ENCODE measurements at places on chromosomes 6 and 20.

DNA sequence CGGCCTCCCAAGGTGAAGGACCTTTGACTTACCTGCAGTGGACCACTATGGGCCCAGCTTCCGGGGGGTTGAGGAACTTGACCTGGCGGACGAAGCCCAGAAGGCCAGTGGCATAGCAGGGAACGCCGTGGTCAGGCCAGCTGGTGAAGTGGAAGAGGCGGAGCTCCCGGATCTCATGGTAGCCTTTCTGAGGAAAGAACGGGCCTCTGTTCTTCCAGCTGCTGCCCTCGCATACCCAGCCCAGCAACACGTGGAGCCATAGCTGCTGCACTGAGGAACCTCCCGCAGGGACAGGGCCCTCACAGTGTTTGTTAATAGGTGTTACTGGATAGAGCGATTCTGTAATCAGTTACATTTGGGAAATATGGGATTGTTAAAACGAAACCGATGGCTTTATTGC is 492.1 kb upstream of the CHD6 start:
- DNase-seq: no peak

GRCh38 chr6:64266351-64266821 is 630.8 kb downstream of the PHF3 start:
- DNase-seq: no peak

GRCh38 chr6:14537030-14537429 is 419.5 kb downstream of the CD83 start:
- DNase-seq: no peak

DNA sequence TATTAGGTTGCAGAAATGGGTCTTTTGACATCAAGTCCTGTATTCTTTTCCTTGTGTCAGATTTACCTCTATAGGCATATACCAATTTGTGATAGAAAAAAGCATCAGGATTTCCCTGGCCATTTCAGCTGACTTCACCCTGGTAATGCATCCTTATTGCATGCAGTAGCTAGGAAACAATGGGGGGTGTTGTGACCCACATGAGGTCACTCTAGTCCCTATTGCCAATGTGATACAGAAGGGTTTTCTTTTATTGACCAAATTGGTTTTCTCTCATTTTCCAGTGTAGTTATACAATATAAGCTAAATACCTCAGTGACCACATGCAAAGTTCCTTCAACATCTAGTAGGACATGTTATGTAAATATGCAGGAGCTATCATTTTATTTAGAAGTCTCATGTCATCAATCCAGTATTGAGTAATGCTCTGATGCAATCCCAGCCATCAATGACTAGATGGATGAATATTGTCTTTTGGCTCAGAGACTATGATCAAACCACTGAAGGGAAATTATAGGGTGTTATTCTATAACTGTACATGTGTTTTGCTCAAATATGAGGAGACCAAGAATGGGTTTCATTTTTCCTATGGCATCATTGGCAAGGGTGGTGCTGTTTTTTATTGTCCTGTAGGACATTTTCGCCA is 177.7 kb downstream of the KLHL32 start:
- no peak for DNase-seq

DNA sequence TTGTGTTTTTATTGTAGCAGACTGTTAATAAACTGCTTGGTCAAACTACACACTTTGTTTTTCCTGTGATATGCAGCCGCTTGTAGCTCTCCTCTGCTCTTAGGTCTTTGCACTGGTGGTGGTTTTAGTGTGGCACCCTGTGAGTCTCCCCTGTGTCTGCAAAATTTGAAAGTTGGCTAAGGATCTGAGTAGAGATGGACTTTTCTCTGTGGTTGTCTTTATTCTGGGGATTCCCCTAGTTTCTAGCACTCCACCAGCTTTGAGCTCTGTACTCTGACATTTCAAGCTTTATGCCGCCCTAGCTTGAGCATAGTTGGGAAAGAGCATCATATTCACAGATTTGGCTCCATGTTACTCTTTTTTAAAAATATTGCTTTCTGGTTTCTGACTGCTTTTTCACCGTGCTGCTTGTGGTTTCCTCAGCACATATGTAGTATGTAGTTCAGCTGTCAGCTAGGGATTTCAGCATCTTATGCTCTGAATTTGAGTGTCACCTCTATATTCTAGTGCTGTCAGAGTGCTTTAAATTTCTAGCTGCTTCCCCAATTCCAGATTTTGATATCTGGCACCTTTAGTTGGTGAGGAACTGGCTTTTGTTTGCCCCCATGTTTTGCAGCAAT is 25.4 kb downstream of the CDYL start:
- DNase-seq: no peak

GRCh38 chr6:13159300-13159699 is 169.0 kb downstream of the TBC1D7 start:
- no peak for DNase-seq

- DNase-seq: no peak
Measured at GRCh38 chr20:59955131-59955796, 3.0 kb upstream of the CDH26 start.

DNA sequence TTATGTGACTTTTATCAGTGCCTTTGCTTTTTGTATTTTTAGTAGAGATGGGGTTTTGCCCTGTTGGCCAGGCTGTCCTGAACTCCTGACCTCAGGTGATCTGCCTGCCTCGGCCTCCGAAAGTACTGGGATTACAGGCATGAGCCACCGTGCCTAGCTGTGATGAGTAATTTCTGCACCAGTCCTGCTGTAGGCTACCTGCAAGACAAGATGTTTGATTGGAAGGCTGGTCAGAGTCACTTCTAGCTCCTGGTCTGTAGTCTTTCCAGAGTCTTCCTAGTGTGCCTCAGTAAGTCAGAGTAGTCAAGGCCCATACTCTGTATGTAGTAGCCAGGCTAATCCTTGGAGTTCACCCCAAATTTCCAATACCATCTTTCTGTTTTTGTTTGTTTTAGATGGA is 8.9 kb downstream of the TIAM2 start:
- DNase-seq: no peak

DNA sequence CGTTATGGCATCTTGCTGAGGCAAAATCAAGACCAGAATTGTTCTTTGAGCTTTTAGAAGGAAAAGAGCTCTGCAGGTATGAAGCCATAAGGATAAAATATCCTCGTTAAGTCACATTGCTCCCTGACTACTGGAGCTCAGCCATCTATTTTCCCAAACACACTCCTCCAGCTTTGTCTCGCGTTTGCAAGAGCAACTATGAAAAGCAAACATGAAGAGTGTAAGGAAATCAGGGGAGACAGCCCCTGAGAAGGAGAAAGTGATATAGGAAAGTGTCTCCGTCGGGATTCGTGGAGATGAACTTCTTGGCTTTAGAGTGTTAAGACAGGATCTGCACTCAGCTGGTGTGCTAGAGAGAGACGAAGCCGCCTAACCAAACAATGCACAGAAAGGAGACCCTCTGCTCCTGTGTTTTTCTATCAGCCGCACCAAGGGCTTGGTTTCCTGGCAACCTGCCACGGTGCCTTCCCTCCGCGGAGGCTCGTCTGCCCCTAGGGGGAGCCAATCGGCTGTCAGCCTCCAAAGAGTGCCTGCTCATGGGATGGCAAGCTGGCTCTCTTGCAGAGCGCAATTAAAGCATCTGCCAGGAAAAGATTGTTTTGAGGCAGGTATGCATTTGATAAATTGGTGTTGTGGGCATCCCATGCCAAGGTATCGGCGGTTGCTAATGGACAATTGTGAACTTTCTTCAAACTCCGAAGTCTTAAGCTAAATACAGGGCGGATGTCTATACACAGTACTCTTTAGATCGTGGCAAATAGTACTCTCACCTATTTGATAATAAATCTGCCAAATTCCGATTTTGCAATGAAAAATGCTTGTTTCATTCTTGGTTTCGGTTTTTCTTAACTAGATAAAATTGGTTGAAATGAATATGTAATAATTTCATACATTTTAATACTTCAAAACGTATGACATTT is 603.2 kb downstream of the RNF144B start:
- peak; percentile 2 for DNase-seq

Measured in GM18507 (cell line).